ENCODE measurements at places on chromosomes 4 and X. TPM values are rescaled to one million over a fixed set of nuclear protein-coding genes. Genes with fewer than 3 reads are reported as not detected.

Gene GLRB
- 11.6 TPM for total RNA-seq

Gene HADH
- total RNA-seq = 15.5 TPM

Gene EPGN
- 7.5 TPM for total RNA-seq

Gene SATL1
- total RNA-seq = 0.07 TPM

Gene P2RY4
- not detected for total RNA-seq

Gene GAGE12J
- total RNA-seq = not detected

Gene AFF1
- total RNA-seq = 18.1 TPM

Gene ADH5
- 99.5 TPM for total RNA-seq

Gene DGKK
- total RNA-seq = not detected

Gene SOX3
- not detected for total RNA-seq

Gene KLB
- total RNA-seq = 0.21 TPM

Gene DCLK2
- total RNA-seq = 3.4 TPM

Gene NDUFA1
- 60.8 TPM for total RNA-seq

Gene IRF2
- total RNA-seq = 36.4 TPM

Gene CDKL2
- 3.9 TPM for total RNA-seq

Gene CENPE
- 3.0 TPM for total RNA-seq

Gene PDHA1
- 74.7 TPM for total RNA-seq
